NCI-H526 (cell line): ENCODE measurements at places on chromosomes 1 and 21.

DNA sequence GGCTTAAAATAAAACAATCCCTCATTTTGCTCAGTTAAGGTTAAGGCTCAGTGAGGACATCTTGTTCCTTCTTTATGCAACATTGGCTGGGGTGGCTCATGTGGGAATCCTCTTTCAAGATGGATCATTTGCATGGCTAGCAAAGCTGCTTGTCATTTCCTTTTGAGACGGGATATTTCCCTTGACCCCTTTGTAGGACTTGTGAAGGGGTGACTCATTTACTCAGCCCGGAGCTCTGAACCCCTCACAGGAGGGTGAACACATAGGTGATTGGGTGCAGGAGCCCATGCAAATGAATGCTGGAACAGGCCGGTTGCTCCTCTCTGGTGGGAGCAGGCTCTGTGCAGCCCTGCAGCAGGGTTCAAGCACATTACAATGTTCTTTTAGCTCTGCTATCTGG, 15.8 kb upstream of the C8A start:
- DNase-seq = no peak

DNA sequence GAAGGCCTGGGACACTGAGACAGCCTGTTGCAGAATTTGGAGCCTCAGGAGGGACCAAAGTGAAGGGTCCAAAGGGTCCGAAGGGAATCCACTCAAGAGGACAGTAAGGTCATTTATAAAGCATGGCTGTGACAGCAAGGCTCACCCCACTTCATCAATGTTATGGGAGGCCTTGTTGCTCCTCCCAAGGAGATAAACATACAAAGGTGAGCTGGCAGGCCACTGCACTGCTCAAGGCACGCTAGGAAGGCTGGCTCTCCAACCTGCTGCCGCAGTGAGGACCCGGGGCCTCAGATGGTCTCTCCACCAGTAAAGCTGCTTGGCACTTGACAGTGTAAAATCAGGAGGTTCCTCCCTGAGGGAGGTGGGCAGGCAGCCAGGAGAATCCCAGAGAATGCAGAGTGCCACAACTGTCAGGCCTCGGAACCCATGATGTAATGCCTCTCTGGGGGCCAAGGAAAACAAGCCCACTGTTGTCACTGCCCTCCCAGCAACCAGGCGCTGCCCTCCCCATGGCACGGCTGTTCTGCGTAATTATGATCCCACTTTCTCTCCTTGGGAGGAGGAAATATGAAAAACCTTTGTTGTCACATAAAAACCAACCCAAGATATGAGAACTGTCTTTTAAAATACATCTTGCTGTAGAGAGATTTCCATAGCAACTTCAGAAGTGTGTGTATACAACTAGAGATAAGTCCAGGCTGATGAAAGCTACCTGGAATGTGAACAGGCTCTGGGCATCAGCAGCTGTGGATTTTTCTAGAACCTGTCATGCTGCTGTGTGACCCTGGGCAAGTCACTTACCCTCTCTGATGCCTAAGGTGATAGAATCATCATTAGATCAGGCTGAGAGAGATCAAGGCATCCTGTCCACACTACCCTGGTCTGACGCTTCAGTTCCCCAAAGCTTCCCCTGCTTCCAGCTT, 102.5 kb downstream of the KCNN3 start:
- DNase-seq = no peak

DNA sequence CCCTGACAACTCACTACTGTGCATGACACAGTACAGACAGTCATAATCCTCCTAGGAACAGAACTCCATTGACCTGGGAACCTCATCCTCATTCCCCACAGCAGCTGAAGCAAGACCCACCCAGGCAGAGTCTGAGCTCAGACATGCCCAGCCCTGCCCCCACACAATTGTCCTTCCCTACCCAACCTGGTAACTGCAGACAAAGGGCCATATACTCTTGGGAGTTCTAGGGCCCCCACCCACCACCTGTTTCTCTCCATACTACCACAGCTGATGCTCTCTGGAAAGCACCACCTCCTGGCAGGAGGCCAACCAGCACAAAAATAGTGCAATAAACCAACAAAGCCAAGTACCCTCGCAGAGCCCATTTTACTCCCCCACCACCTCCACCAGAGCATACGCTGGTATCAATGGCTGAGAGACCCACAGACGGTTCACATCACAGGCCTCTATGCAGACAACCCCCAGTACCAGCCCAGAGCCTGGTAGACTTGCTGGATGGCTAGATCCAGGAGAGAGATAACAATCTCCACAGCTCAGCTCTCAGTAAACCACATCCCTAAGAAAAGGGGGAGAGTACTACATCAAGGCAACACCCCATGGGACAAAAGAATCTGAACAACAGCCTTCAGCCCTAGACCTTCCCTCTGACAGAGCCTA, 159.7 kb upstream of the CXADR start:
- peak; percentile 37 for DNase-seq

- DNase-seq = no peak
These were observed 4.2 kb downstream of the PROK1 start for GRCh38 chr1:110455151-110455550.

DNA sequence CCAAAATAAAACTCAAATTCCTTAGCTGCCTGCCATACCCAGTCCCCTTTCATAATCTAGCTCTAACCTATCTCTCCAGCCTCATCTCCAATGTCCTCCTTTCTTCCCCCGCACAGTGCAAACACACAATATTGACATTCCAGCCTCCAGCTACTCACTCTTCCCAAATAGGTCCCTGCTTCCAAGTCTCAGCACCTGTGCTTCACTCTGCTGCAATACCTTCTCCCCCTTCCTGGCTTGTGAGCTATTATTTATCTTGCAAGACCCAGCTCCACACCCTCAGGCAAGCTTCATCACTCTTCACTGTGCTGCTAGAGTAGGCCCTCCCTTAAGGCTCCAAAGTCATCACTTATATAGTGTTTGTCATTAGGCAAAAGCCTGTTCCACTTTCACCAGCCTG, 9.7 kb downstream of the PLPP3 start:
- DNase-seq = peak; percentile 24

- DNase-seq = no peak
These were observed 731.4 kb downstream of the LTN1 start for GRCh38 chr21:28261298-28261697.

DNA sequence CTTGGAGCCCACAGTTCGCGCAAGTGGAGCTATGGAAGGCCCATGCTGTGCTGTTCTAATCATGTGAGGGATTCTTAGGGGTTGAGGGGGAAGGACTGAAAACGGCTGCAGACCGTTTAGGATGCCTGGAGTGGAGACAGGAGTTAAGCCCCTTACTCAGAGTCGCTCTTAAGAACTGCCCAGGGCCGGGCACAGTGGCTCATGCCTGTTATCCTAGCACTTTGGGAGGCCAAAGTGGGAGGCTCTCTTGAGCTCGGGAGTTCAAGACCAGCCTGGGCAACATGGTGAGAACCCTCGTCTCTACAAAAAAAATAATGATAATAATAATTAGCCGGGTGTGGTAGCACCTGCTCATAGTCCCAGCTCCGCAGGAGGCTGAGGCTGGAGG, 1.1 kb downstream of the ZNF672 start:
- DNase-seq = no peak

- no peak for DNase-seq
These were observed 156.7 kb upstream of the NEGR1 start for GRCh38 chr1:72439036-72439435.

- no peak for DNase-seq
These were observed 39.7 kb downstream of the SLC35A3 start for GRCh38 chr1:100009458-100009857.

DNA sequence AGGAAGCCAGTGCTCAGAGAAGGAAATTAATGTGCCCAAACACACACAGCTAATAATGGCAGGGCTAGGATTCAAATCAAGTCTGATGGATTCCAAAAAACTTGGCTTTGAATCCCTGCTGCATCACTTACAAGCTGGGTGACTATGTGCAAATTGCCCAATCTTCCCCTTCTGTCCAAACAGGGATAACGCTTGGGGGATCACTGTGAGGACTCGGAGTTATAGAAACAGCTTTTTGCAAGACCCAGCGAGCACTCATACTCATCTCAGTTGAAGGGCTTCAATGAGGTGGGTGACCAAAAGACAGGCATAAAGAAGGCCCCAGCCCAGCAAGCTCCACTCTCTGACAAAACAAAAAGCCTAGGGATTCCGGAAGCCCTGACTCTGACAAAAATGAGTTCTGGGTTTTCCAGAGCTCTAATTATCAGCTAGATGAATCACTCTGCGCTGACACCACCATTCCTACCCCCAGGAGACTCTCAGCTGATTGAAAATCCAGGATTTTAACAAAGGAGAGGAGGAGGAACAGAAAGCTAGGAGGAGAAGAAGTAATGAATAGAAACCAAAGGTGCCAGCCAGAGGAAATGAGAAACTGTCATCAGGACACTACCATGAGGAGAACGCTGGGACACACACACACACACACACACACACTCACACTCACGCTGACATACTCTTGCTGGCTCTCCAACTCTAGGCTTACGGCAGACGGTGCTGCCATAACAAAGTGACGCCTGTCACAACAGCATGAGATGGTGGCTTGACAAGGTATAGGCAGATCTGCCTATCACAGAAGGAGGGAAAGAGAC, 1.6 kb upstream of the STK40 start:
- DNase-seq = no peak
